ENCODE measurements at places on chromosomes 6 and 20.

DNA sequence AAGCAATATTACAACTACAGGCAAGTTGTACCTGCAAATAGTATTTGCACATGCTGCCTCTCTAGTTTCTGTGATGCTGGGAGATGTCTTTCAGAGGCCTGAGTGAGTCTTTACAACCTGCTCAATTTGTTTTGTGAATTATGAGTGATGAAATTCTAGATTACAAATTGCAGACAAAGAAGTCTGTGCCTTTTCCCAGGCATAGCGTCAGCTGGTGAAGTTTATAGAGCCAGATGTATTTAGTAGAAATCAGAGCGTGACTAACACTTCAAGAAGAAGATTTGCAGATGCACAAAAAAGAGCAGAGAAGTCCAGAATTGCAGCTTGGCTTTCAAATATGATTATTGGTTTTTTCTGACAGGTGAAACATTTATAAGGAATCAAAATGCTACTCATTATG is 289.9 kb downstream of the PLCB1 start:
- no peak for DNase-seq

DNA sequence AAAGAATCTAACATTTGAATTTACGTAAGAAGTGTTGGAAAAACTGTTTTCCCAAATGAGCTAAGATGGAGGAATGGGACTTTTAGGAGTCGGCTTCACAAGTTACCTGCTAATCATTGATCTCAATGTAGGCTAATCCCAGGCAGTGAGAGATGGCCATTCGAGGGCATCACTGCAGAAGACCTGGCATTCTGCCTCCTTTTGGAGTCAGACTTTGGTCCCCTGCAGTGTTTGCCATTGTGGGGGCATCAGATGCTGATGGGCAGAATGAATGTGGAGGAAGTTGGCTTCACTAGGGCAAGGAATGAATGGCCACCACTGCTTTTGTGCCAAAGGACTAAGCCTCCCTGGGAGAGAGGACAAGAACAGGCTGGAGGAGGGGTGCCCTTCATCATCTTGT is 55.7 kb upstream of the NKX2-2 start:
- no peak for DNase-seq

GRCh38 chr6:27940766-27941165 is 16.3 kb upstream of the OR2B6 start:
- DNase-seq: no peak

- no peak for DNase-seq
These were observed 35.4 kb downstream of the MDFI start for GRCh38 chr6:41673704-41674000.

DNA sequence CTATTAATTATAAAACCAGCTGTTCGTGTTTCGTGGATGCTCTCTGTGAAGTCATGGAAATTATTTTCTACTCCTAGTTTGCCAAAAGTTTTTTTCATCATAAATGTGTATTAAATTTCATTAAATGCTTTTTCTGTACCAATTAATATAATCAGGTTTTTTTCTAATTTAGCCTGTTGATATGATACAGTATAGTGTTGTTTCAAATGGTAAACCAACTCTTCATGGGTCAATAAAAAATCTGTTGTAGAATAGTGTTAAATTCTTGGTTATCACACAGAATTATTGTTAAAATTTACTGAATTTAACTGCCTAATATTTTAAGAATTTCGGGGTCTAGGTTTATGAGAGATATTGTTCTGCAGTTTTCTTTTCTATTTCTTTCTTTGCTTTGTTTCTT is 505.9 kb upstream of the MANEA start:
- no peak for DNase-seq

GRCh38 chr6:31128093-31128676 is 7.9 kb upstream of the CDSN start:
- DNase-seq: peak; percentile 86

- DNase-seq: no peak
These were observed 124.2 kb downstream of the PLEKHG1 start for GRCh38 chr6:150723857-150724256.

DNA sequence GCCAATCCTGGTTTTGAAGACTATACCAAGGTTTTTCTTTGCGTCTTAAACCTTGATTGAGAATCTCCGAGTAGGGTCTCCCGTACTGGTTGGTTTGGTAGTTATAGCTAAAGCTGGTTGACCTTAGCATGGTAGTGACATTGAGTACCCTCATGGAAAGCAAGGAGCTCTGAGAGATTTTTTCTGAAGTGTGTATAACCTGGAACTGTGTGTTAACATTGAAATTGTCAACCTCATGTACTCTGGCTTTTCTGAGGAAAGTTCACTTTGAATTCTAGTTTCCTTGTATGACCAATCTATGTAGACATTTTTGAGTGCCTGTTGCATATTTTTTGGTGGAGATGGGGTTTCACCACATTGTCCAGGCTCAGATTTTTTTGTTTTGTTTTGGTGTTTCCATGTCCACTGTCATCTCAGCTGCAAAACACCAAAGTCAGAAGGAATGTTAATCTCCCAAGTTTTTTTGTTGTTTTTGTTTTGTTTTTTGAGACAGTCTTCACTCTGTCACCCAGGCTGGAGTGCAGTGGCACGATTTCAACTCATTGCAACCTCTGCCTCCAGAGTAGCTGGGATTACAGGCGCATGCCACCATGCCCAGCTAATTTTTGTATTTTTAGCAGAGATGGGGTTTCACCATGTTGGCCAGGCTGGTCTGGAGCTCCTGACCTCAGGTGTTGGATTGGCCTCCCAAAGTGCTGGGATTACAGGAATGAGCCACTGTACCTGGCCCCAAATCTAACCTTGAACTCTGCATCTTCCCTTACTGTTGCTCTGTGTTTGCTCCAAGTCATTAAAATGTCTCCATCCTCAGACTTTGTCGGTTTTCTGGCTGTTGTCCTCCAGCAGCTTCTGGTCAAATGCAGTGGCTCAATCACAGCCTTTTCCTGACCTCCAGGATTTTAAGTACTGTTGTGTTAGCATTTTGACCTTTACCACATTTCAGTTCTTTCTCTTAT is 4.3 kb downstream of the RPS12 start:
- no peak for DNase-seq

DNA sequence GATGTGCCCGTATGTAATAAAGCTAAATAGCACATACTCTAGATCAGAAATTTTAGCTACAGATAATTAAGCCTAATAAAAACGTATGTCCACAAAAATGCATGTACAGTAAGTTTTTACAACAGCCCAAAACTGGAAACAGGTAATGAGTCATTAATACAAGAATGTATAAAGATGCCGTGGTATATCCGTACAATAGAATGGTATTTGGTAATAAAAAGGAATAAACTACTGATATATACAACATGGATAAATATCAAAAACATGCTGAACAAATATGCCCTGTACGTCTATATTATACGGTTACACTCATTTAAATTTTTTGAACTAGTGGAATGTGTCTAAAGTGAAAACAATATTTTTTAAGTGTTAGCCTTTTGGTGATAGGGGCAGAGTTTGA is 128.2 kb upstream of the ADGRB3 start:
- DNase-seq: no peak

Measured in activated CD4-positive, alpha-beta T cell treated with anti-CD3 and anti-CD28 coated beads, Interleukin-2, amount 50 U/mL, for 48 hours (primary cell).